CD8-positive, alpha-beta T cell (primary cell): ENCODE measurements at places on chromosomes 7 and 10.
A peak's percentile ranks its signal among the peaks of the same experiment; 100 is the strongest.

- DNase-seq: no peak
Observed at GRCh38 chr7:151871189-151871735, 5.7 kb downstream of the PRKAG2 start.

DNA sequence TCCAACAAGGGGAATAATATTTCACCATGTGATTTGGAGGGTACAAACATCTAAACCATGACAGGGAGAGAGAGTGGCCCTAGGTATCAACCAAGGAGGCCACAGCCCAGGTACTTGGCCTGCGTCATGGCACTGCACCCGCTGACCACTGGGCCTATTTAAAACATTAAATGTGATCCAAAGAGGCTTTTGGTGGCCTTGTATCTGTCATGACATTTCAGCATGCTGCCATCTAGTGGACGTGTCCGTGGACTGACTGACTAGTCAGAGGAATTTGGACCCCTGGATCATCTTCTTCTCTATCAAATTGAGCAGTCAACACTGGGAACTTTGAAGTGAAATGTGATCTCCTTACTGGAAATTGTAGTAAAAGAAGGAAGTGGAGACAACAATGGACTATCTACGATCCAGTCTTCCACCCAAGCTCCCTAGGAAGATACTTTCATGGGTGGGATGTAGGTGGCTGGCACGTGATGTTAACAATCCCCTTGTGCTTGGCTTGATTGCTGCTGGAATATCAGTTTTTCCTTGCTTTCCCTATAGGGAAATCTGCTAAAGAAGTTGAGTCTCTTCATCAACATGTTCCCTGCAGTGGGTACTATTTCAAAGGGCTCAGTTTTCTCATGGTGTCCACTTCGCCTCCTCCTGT lies 24.6 kb upstream of the ITGA8 start:
- DNase-seq: peak; percentile 31

GRCh38 chr10:78777466-78777865 lies 291.3 kb upstream of the ZMIZ1 start:
- DNase-seq: no peak

GRCh38 chr10:114631666-114632417 lies 26.2 kb downstream of the ABLIM1 start:
- DNase-seq: peak; percentile 5

DNA sequence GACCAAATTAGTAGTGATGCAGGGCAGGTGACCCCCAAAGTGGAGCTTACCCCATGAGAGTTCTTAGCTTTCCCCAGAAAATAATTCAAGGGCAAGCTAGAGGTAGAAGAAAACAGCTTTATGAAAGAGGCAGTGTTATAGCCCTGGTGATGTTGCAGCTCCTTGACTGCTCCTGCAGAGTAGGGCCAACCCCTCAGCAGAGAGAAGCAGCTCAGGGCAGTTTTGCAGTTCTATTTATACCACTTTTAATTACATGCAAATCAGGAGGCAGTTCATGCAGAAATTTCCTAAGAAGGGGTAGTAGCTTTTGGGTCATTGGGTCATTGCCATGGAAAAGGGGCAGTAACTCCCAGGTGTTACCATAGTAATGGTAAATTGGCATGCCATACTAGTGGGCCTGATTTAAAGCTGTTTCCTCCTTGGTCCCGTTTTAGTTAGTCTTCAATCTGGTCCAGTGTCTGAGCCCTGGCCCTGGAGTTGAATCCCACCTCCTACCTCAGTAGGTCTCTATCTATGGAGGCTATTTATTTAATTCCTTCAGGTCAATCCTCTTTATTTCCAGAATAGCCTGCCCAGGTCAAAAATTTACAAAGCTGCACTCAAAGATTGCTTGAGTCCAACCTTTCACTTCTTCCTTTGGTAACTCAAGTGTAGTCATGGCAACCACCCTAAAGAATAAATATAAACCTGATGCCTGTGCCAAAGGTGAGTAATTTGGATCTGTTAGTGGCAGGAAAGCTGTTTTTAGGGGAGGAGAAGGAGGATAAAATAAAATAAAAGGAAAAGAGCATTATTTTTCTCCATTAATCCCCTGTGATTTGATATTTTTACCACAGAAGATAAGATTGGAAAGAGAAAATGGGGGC lies 29.5 kb downstream of the PLXDC2 start:
- no peak for DNase-seq

DNA sequence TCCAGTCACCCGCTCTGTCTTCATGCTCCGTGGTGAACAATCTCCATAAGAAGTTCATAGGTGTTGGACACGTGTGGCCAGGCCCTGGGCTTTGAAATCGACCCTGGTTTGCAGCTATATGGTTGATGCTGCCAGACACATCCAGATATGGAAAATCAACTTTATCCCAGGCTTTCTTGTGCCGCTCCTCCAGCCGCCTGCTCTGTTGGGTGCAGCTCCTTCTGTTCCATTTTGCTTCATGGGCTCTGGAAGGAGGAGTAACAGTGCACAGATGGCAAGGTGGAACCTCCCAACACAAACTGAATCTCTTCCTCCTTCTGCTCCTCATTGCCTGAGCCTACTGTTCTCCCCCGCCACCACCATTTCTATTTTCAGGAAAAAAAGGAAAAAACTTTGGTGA lies 44.7 kb downstream of the THNSL1 start:
- no peak for DNase-seq

- DNase-seq: no peak
Observed at GRCh38 chr7:128385988-128386925, 23.5 kb downstream of the IMPDH1 start.

DNA sequence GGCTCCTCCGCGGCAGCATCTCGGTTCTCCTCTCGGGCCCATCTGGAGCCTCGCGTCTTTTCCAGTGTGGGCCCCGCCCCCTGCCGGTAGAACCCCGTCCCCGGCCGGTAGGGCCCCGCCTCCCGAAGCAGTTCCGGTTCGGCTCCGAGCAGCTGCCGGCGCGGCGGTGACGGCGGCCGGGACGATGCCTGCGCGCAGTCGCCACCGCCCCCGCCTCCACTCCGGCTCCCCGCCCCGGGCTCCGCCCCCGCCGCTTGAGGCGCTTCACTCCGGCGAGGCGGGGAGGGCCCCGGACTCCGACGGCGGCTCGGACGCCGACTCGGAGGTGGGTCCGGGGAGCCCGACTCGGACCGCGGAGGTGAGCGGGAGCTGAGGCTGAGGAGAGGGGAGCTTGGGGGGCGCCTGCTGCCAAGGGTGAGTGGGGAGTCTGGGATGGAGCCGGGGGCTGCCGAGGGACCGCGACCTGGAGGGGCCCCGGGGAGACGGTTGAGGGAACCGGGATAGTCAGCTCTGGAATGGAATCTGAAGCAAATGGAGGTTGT lies at the start of gene SAMD8:
TSS of gene SAMD8 (plus strand) at position 292 of the 542 bp plus-strand sequence. CDS start 38,873 bp downstream, outside the sequence.
- DNase-seq: peak; percentile 94

DNA sequence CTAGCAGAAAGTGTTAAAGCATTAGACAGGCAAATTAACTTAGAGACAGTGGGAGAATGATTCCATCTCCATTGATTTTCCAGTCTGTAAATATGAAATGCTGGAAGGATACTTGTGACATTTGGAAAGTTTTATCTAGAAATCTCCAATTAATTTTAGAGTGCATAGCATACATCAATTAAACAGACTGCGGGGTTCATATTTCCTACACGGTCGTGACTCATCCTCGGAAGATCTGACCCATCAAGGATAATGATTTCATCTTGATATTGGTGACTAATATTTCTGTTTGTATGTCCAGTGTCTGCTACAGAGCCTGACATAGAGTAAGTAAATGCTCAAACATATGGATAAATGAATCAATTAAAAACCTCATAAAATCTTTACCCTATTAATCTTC lies 474.9 kb downstream of the KCNMA1 start:
- no peak for DNase-seq

- no peak for DNase-seq
Observed at GRCh38 chr7:102991077-102991539, 78.3 kb downstream of the LRRC17 start.

GRCh38 chr7:134444198-134444960 lies 14.5 kb downstream of the AKR1B1 start:
- DNase-seq: no peak

DNA sequence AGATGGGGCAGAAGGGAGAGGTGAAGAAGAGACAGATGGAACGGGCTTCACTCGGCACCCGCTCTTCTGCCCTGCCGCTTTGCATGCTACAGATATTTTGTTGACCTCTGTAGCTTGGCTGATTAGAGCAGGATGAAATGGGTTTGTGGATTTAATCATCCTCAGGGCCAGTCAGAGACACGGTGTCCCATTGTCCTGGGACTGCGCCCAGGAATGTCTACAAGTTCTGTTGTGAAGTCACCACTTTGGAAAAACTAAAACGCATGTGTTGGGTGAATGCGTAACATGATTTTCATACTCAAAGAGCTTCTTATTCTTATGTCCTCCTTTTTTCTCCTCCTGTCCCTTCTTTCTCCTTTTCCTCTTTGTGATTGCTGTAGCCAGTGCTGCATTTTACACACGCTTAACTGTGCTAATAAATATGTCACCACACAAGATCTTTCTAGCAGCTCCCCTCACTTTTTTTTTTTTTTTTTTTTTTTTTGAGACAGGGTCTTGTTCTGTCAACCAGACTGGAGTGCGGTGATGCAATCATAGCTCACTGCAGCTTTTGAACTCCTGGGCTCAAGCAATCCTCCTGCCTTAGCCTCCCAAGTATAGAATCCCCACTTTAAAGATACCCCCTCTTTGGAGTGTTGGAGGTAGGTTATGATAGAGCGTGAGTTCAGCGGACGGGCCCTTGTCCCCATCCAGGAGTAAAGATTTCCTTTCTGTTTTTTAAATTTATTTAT lies 3.4 kb downstream of the CPA4 start:
- no peak for DNase-seq

DNA sequence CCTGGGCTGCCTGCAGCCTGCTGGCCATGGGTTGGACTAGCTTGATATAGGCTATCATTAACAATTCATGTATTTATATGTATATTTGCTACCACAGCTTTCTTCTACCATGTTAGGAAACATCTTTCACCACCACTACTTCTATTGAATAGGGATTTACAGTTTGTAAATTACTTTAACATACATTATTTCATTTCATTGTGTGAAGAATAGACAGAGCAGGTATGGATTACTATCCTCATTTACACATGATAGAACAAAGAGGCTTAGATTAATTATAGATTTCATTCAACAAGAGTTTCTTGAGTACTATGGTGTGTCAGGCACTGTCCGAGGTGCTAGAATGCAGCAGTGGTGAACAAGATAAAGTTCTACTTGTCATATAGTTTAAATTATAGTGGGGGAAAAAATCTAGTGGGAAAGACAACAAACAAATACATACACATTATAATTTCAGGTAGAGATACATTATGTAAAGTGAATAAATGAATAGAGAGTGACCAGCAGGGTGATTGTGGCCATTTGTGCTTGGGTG lies 20.6 kb downstream of the VTI1A start:
- no peak for DNase-seq

DNA sequence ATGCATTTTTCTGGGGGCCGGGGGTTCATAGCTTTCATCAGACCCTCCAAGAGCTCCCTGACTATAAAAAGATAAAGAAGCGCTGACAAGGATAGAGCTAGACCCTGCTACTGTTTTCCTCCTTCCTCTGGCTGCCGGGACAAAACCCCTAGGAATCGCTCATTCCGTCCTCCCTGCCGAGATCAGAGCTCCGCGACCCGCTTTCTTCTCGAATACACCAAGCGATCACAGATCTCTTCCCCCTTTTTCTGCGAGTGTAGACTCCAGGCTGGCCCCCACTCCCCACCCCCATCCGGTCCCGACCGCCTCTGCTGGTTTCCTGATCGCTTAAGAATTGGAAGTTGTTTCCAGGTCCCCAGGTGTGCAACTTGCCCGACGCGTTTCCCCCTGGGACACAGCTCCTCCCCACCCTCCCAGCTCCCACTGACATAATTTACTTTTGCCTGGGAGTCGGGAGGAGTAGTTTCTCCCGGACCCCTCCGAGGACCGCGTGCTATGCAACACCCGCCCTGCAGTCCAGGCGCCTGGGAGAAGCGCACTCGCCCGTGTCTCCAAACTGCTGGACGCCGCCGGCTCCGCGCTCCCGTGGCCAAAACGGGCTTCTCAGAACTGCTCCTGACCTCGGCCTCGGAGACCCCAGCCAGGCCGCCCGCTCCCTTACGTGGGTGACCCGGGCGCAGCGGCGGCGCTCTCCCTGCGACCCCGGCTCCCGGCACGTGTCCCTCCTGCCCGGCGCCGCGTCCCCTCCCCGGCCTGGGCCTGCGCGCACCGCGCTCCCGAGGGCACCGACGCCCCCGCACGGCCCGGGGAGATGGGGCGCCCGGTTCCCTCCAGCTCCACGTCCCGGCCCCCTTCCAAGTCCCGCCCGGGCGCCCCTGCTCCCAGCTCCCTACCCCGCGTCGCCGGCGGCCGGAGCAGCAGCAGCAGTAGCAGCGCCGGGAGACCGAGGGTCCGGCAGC lies 552 bp downstream of the IL15RA start:
- no peak for DNase-seq

DNA sequence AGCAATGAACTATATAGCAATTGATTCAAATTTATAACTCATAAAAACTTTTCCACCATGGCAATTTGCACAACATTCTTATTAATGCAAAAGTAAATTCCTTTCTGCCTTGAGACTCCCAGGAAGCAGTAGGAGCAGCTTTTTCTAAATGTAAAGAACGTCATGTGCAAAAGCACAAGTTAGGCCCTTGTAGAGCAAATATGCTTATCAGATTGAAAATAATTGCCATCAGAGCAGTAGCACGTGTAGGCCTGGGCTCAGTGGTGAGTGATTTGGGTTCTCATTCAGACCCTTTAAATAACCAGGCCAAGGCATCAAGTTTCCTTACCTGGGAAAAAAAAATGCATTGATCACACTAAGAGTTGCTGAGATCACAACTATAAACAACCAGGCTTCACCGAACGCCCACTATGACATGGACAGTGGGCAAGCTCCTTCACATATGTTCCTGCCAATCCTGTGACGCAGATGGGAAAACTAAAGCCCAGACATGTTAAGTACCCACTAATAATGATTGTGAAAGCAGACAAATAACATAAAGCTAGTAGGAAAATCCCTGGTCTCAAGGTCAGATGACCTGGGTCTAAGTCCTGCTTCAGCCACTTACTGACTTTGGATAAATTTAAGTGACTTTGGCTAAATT lies 22.1 kb upstream of the SAR1A start:
- DNase-seq: no peak

DNA sequence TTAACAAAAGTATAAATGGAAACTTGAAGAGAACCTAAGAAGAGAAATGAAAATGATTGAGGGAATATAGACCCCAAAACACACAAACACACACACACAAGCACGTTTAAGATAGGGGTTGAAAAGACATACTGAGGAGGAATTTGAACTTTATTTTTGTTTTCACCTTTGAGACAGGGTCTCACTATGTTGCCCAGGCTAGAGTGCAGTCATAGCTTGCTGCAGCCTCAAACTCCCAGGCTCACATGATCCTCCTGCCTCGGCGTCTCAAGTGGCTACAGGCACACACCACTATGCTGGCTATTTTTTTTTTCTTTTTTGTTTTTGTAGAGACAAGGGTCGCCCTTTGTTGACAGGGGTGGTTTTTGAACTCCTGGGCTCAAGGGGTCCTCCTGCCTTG lies 4.0 kb downstream of the BTRC start:
- DNase-seq: no peak
